ENCODE measurements at places on chromosomes 7 and 10.

DNA sequence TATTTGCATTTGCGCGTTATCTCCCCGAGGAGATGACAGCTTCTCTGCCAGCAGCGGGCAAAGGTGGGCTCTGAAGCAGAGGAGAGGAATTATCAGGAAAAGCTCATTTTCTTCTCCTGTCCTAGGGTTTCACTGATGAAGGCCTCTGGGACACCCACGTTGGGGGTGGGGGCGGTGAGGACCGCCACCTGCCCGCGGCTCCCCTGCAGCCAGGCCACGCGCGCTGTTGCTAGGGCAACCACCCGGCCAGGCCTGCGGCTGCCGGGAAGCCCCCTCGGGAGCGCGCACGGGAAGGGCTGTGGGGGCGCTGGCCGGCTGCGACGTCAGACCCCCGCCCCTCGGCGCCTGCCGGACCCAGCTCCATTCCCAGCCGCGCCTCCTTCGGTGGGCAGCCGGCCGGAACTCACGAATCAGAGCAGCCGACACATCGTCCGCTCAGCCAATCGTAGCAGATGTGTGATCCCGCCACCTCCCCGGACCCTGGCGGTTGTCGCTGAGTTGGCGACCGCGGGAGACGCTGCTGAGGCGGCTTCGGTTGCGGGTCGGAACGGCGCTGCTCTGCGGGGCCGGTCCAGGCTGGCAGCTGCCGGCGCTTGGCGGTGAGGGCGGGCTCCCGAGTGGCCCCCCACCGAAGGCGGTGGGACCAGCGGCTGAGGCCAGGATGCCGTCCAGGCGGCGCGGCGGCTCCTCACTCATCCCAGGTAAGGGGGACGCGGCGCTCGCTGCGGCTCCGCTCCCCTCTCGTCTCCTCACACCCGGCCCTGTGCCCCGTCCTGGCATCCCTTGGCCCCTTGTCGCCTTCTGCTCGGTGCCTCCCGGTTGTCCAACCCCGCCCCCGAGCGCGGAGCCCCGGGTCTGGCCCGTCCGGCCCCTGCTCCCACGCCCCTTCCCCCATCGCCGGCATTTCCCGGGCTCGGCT, at the start of gene TPST1:
TPST1 (plus strand) TSS at position 513 of the 919 bp plus-strand sequence. CDS start 35,092 bp downstream, outside the sequence.
- peak within 1 kb of the TSS; percentile 26 for H3K27ac ChIP-seq
- DNase-seq: peak; percentile 84
- H3K4me3 ChIP-seq: peak within 1 kb of the TSS; percentile 82
- no peaks in the 10 kb centered on the region for H3K27me3 ChIP-seq
- no peaks in the 10 kb centered on the region for H3K36me3 ChIP-seq

- no peaks in the 10 kb centered on the region for H3K36me3 ChIP-seq
- DNase-seq: peak; percentile 55
- no peak overlapping the region for H3K27ac ChIP-seq
- H3K4me1 ChIP-seq: peaks cover 2% of the 10 kb centered on the region
- H3K4me3 ChIP-seq: no peak overlapping the region
- no peaks in the 10 kb centered on the region for H3K27me3 ChIP-seq
Measured at GRCh38 chr7:103660455-103661371, 214.7 kb upstream of the SLC26A5 start.

- H3K4me1 ChIP-seq: no peaks in the 10 kb centered on the region
- no peaks in the 10 kb centered on the region for H3K27me3 ChIP-seq
- no peak overlapping the region for H3K27ac ChIP-seq
- no peak for DNase-seq
Measured at GRCh38 chr7:80348223-80348622, 163.6 kb downstream of the GNAT3 start.

DNA sequence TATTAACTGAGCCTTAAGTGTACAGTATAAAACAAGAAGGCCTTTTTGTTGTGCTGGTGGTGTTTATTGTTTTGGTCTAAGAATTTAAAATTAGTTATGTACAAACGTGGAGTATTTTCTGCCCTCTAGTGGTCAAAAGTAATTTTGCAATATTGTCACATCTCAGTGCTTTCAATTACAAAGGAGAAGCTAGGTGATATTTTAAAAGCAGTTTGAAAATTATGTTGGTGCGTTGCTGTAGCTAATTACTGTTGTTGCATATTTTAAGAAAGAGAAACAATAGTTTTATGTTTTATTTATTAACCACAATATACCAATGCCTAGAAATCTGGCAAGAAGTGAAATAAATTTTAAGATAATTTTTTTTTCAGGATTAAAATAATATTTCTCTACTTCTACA, 11.4 kb downstream of the NPVF start:
- no peak overlapping the region for H3K4me3 ChIP-seq
- no peaks in the 10 kb centered on the region for H3K36me3 ChIP-seq
- peak; percentile 31 for DNase-seq
- H3K27me3 ChIP-seq: no peaks in the 10 kb centered on the region

DNA sequence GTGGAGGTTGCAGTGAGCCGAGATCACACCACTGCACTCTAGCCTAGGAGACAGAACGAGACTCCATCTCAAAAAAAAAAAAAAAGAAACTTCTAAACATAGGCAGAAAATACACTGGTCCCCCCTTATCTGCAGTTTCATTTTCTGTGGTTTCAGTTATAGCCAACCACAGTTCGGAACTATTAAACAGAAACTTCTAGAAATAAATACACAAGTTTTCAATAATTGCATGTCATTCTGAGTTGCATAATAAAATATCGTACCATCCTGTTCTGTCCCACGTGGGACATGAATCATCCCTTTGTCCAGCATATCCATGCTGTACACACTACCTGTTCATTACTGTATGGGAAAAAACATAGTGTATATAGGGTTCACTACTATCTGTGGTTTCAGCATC, 8.0 kb downstream of the XRCC2 start:
- H3K36me3 ChIP-seq: no peaks in the 10 kb centered on the region
- H3K27ac ChIP-seq: no peak overlapping the region
- no peaks in the 10 kb centered on the region for H3K27me3 ChIP-seq
- no peak for DNase-seq

GRCh38 chr7:139746652-139747051, 31.1 kb downstream of the HIPK2 start:
- DNase-seq: peak; percentile 71
- H3K27ac ChIP-seq: no peak overlapping the region
- H3K4me3 ChIP-seq: no peak overlapping the region
- H3K36me3 ChIP-seq: no peaks in the 10 kb centered on the region
- H3K27me3 ChIP-seq: no peaks in the 10 kb centered on the region

DNA sequence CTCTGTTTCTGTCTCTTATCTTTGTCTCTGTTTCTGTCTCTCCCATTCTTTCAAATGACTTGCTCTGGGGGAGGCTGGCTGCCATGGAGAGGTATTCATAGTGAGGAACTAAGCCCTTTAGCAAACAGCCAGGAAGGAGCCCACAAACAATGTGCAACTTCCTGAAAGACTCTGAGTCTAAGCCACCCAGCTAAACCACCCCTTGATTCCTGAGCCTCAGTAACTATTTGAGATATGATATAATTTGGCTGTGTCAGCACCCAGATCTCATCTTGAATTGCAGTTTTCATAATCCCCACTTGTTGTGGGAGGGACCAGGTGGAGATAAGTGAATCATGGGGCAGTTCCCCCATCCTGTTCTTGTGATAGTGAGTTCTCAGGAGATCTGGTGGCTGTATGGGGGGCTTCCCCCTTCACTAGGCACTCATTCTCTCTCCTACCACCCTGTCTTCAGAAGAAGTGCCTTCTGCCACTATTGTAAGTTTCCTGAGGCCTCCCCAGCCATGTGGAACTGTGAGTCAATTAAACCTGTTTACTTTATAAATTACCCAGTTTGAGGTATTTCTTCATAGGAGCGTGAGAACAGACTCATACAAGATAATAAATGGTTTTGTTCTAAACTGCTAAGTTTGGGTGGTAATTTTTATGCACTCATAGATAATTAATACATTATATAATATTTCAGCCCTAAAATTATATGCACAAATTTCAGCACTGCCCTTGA, 121.2 kb upstream of the FOXP2 start:
- no peak overlapping the region for H3K27ac ChIP-seq
- DNase-seq: peak; percentile 2
- peaks cover 6% of the 10 kb centered on the region for H3K36me3 ChIP-seq

- H3K27me3 ChIP-seq: peaks cover 3% of the 10 kb centered on the region
- DNase-seq: no peak
- no peaks in the 10 kb centered on the region for H3K36me3 ChIP-seq
Measured at GRCh38 chr7:106862317-106863089, 2.6 kb upstream of the PIK3CG start.

DNA sequence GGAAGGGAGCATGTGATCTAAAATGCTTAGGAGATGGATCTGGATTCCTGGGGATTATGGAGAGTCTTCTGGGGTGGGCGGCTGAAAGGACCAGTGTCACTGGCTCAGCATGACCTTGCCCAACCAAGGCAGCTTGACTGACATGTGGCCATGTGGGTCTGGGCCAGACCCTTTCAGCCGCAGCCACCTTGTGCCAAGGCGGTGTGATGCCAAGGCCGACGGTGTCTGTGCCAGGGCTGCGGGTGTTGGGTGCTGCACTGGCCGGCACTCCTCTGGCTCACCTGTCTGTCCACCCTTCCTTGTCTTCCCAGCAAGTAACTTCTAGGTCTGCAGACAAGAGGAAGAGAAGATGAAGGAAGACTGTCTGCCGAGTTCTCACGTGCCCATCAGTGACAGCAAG, 8.8 kb downstream of the DEPP1 start:
- no peaks in the 10 kb centered on the region for H3K27me3 ChIP-seq
- H3K36me3 ChIP-seq: peaks cover 15% of the 10 kb centered on the region
- no peak overlapping the region for H3K4me3 ChIP-seq
- no peak overlapping the region for H3K27ac ChIP-seq
- no peak for DNase-seq
- peaks cover 27% of the 10 kb centered on the region for H3K4me1 ChIP-seq

GRCh38 chr10:43231523-43232078, 35.3 kb downstream of the RASGEF1A start:
- peaks cover 49% of the 10 kb centered on the region for H3K27me3 ChIP-seq
- no peak for DNase-seq
- H3K27ac ChIP-seq: no peak overlapping the region
- H3K4me1 ChIP-seq: no peaks in the 10 kb centered on the region
- H3K4me3 ChIP-seq: no peak overlapping the region

DNA sequence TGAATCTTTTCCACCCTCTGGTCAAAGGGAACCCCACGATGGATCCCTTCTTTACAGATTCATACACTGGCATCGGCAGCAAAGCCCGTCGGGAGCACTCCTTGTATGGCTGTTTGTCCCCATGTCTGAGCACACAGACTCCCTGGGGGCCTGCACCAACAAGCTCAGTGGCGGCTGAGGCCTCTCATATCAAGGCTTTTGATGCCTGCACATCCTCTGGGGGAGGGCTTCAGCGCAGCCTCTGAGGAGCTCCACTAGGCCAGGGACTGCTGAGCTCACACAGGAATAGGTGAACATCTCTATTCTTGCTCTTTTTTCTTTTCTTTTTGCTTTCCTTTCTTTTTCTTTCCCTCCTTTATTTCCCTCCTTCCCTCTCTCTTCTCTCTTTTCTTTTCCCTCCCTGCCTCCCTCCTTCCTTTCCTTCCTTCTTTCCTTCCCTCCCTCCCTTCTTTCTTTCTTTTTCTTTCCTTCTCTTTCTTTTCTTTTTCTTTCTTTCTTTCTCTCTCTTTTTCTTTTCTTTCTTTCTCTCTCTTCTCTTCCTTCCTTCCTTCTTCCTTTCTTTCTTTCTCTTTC, 174.6 kb downstream of the CCDC3 start:
- H3K27ac ChIP-seq: no peak overlapping the region
- H3K27me3 ChIP-seq: no peaks in the 10 kb centered on the region
- DNase-seq: no peak
- H3K4me3 ChIP-seq: no peak overlapping the region
- H3K4me1 ChIP-seq: no peaks in the 10 kb centered on the region

- DNase-seq: no peak
- H3K4me1 ChIP-seq: no peaks in the 10 kb centered on the region
- no peak overlapping the region for H3K27ac ChIP-seq
- no peaks in the 10 kb centered on the region for H3K36me3 ChIP-seq
- H3K4me3 ChIP-seq: no peak overlapping the region
Measured at GRCh38 chr10:29440981-29441380, 152.1 kb downstream of the LYZL1 start.
